Sciatic nerve (tissue), 2 donors: ENCODE measurements at places on chromosomes 11 and 22. TPM values are rescaled to one million over a fixed set of nuclear protein-coding genes. Genes with fewer than 3 reads are reported as not detected.
A peak's percentile ranks its signal among the peaks of the same experiment; 100 is the strongest.

APLNR gene
- total RNA-seq: 12.7 TPM

C22orf23 gene
- 0.45 TPM for total RNA-seq

GSTT4 gene
- total RNA-seq: not detected

ENTHD1 gene
- 4.9 TPM for total RNA-seq

MUC6 gene
- not detected for total RNA-seq

XKR3 gene
- total RNA-seq: not detected

CRYBB3 gene
- total RNA-seq: not detected

MMP27 gene
- total RNA-seq: not detected

MGAT3 gene
- 56.5 TPM for total RNA-seq

SYT8 gene
- total RNA-seq: 1.1 TPM

OR51A7 gene
- total RNA-seq: not detected

IRAG1 gene
- total RNA-seq: 9.6 TPM

DNA sequence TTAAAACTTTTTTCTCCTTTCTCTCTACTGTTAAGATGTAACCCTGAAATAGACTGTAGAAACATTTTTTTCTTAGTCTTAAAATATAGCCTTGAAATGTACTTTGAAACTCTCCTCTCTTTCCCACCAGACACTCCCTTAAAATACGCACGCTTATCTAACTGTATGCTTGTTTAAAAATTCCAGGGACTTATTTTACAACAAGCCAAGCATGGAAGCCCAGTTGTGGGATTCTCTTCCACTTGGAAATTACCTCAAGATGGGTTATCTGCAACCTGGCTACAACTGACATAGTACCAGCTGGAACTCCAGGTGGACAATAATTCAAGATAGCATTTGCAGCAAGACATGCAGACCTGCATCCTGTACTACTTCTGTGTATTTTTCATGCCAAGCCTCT lies 12.1 kb upstream of the CHORDC1 start:
- DNase-seq: no peak

DNA sequence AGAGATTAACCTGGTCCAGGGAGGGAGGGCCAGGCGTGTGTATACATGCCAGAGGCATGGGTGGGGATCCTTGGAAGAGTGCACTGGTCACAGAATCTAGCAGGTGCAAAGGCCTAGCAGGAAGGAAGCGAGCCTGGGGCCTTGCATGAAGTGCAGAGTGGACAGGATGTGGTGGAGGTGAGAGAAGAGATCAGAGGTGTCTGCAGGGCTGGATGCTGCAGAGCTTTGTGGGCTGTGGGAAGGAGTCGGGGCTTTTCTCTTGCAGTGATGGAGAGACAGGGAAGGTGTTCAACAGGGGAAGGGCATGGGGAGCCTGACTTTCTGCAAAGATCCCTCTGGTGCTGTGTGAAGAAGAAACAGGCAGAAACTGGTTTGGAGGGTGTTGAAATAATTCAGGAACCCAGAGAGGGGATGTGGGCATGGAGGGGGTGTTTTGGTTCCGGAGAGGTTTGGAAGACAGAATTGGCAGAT lies 2.5 kb upstream of the TPST2 start:
- DNase-seq: no peak

DNA sequence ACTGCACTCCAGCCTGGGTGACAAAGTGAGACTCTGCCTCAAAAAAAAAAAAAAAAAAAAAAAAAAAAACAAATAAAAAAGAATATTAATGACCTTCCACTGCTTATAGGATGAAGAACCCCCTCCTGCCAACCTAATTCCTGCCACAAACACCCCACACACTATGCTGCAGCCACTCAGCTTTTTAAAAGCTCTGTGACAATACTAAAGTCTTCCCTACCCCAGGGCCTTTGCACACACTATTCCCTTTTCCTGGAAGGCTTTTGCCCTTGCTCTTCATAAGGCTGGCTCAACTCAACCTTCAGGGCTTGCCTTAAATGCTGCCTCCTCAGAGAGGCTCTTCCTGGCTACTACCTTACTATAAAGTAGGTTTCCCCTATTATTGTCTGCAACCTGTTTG lies 10.8 kb upstream of the KCNJ11 start:
- no peak for DNase-seq

DNA sequence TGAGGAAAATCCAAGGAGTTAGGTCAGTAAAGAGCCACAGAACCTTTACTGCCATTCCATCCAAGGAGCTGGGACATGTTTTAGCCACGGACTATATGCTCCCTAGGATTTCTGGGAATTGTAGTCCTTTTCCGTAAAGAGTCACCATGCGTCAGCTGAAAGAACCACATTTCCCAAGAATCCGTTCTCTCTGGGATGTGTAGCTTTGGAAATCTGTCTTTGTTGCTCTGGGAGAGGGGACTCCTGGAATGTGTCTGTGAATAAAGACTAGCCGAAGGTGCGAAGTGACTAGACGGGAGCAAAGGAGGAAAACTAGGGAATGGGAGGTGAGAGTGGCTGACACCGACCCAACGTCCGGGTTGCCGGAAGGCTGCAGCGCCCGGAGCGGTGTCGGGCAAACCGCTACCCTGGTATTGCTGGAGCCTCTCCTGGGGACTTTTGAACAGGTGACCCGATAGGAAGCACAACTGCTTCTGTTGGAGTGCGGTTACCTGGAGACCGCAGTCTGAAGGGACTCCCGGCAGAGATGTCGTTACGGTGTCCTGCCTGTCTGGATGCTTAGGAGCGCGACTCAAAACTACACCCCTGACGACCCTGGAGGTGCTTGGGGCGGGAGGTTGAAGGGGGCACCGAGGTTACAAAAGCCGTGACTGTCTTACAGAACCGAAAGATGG lies at the start of gene IFTAP:
Gene IFTAP, plus strand, starts transcription at position 187 of the 674 bp plus-strand sequence. CDS start 15,602 bp downstream, outside the sequence.
- no peak for DNase-seq

GRCh38 chr22:36569999-36570398 lies 41.0 kb upstream of the EIF3D start:
- no peak for DNase-seq

GRCh38 chr11:118715245-118715831 lies 35.9 kb upstream of the TREH start:
- no peak for DNase-seq

- no peak for DNase-seq
Measured at GRCh38 chr11:2523821-2524391, 79.1 kb downstream of the KCNQ1 start.

DNA sequence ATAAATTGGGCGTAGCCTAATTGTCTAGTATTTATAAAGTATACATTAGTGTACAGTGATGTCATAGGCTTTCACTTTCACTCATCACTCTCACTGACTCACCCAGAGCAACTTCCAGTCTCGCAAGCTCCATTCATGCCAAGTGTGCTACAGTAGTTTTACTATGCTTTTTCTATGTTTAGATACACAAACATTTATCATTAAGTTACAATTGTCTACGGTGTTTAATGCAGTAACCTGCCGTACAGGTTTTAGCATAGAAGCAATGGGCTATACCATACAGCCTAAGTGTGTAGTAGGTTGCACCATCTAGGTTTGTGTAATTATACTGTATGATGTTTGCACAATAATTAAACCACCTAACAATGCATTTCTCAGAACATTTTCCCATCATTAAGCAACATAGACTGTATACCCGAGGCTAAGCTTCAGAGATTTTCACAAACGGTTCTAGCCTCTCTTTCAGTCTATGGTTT lies 17.5 kb downstream of the OR9G1 start:
- DNase-seq: no peak

DNA sequence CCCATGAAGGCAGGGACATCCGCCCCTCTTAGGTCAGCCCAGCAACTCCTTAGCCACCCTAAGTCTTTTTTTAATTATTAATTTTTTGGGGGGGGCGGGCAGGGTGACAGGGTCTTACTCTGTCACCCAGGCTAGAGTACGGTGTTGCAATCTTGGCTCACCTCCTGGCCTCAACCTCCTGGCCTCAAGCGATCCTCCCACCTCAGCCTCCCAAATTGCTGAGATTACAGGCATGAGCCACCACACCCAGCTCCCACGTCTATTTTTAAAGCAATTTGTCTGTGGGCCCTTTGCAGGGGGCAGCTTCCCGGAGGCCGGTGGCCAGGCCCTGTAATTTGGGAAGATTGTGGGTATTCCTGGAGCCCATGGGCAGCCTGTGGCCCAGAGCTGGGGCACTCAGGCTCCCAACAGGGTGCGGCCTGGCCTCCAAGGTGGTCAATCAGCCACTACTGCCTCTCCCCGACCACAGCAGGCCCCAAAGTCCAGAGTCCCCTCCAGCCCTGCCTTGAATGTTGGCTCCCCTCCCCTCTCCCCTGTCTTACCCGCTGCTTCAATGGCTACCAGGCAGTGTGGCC lies 27.2 kb downstream of the CREB3L1 start:
- DNase-seq: no peak

DNA sequence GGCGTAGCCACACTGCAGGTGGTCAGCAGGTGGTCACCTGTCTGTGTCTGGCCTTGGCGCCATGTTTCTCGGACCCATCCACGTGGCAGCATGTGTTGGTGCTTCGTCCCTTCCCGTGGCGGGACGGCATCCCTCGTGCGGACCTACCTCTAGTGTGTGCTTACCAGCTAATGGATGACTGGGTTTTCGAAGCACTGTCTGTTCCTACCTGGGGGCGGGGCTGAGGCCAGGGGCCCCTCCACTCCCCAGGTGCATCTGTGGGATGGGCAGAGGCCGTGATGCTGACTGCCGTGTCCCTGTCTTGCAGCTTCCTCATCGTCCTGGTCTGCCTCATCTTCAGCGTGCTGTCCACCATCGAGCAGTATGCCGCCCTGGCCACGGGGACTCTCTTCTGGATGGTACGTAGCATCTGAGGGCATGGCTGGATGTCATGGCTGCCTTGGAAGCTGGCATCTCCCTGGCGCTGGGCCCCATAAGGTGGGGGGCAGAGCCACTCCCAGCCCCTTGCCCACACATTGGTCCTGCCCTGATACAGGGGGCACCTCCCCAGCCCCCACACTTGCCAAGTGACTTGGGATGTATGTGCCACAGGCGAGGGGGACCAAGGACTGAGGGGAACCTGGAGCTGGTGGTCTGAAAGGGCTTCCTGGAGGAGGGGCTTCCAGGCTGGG lies 82.9 kb downstream of the KCNQ1 start:
- peak; percentile 57 for DNase-seq

- DNase-seq: no peak
Measured at GRCh38 chr11:10274726-10275125, 19.3 kb downstream of the SBF2 start.

DNA sequence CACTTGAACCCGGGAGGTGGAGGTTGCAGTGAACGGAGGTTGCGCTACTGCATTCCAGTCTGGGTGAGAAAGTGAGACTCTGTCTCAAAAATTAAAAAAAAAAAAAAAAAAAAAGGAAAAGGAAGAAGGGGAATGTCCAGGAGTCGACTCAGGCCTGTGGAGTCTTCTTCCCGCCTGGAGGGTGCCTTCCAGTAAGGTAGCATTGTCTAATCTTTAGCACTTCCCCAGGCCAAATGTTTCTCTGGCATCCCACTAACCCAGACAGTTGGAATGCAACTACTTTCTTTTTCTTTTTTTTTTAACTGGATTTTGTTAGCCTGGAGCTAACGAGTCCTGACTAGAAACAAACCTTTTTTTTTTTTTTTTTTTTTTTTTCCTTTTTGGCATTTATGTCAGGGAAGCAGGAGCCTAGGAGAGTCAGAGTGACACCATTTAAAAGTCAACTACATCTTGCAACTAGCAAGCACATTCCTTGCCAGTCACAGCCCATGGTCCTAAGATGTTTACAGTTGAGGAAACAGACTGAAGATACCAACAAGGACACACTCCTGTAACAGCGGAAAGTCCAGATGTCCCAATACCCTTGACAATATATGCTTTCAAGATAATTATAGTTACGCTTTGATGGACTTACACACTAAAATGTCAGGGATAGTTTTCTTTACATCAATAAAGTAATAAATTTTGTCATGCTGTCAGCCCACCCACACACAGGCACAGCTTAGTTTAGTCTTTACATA lies 10.6 kb downstream of the PLET1 start:
- no peak for DNase-seq

- DNase-seq: no peak
Measured at GRCh38 chr11:70489276-70489675, 90.9 kb downstream of the CTTN start.

- DNase-seq: no peak
Measured at GRCh38 chr11:128389461-128389976, 197.8 kb downstream of the ETS1 start.

DNA sequence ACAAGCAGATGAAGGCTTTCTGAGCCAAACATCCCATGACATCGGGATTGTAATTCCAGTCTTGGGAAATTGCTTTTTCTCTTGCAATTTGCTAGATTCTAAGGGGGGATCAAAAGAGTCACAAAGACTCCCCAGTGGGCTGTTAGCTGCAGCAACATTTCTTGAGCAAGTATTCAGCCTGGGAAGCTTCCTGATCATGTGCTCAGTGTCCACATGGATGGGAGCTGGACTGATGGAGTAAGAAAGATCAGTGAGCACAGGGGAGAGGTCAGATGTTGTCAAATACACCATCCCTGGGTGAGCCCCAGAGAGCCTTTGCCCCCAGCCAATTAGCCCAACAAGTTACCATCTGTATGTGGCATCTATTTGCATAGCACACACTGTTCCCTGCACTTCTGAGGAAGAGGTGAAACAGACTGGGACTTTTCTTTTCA lies 10.2 kb upstream of the GRK3 start:
- no peak for DNase-seq

- DNase-seq: no peak
Measured at GRCh38 chr22:22823131-22823810, 64.3 kb upstream of the IGLL5 start.

DNA sequence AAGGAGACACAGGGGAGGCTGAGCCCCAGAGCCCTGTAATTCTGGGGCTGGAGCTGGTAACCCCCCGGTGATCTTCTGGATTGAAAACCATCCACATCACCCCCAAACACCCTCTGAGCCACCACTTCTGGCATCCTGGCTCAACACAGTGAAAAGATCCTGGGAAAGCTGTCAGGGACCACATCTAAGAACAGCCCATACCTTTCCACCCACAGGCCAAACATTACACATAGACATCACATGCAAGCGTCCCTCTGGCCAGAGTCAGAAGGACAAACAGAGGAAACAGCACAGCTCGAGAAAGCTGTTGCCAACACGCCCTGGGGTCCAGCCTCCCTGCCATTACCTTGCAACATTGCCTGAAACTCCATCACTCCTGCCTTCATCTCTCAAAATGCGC lies 469.5 kb downstream of the SOX6 start:
- no peak for DNase-seq

- no peak for DNase-seq
Measured at GRCh38 chr11:18050848-18051247, 4.8 kb upstream of the TPH1 start.

DNA sequence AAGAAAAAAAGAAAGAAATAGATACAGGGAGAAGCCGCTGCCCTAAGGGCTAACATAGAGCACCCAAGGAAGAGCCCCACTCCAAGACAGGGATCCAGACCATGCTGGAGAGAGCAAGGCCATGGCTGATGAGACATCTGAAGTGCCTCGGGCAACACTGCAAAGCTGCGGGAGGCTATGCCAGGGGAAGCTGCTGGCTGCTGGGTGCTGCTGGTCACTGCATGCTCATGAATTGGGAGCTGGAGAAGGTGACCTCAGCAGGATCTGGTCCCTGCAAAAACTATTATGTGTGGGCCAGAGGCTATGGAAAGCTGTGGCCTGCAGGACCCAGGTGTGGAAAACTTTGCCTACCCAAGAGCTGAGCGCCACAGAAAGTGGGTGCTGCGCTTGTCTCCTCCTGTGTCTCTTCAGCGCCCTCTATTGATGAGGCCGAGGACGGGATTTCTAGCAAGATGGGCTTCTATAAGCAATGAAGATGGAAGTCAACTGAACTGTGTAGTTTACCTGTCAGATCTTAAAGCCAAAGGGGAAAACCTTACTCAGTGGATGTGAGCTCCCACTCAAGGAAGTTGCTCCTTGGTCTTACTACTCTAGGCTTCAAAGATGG lies 17.3 kb upstream of the SLC29A2 start:
- DNase-seq: peak; percentile 69

GRCh38 chr11:78419327-78419726 lies 1.7 kb upstream of the GAB2 start:
- peak; percentile 69 for DNase-seq

GRCh38 chr22:42174062-42174461 lies 43.5 kb upstream of the CYP2D6 start:
- no peak for DNase-seq
